ENCODE measurements at places on chromosomes 2 and 18.

DNA sequence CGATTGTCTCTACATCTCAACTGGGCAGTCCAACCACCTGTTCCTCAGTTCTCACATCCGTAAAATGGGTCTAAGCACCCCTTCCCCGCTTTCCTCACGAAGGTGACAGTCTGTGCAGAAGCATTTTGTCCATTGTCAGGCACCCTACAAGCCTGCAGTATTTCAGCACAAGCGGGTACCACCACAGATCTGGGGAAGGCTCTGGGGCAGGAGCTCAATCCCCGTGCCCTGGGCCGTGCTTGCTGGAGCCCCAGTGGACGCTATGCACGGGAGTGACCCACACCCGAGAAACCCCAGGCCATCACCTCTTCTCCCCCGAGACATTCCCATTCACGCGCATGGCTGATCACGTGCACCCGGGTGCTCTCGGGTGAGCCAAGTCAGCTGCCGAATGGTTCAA lies 137.7 kb upstream of the PXDN start:
- DNase-seq: no peak

DNA sequence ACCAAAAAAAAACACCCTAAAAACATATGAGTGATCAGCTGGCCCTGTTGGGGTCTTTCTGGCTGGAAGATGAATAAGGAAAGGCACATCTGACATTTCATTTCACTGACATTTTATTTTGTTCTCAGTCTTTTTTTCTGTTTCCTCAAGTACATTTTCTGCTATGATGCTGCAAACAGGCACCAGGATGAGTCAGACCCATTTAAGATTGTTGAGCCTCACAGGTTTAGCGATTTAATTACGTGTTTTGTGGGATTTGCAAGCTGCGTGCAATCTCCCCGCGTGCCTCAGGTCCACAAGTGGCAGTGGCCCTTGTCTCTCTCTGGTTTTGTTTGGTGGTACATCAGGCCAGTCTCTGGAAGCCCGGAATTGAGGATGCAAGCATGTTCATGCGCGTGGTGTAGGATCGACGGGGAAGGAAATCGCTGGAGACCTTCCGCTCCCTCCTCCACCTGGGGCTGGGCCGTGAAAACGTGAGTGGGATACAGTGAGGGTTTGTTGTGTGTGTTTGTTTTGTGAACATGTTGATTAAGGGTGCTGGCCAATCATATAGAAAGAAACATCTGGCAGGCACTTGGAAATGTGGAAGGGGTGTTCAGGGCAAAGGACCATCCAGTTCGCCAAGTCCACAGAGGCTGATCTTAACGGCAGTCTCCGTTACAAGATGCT lies 120.2 kb upstream of the ZNF516 start:
- no peak for DNase-seq

DNA sequence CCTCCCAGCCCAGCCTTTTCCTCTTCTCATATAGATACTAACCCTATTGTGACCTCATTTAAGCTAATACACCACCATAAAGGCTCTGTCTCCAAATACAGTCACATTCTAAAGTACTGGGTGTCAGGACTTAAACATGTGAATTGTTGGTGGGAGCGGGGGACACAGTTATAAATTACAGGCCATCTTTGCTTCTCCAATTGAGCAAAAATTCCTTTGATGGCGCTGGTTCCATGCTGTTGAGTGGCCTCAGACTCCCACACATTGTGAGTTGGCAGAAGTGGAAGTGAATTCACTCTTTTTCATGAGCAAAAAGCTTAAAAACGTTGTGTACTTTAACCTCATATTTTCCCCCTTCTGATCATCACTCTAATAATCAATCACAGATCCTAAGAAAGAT lies 46.0 kb downstream of the GBX2 start:
- DNase-seq: no peak

DNA sequence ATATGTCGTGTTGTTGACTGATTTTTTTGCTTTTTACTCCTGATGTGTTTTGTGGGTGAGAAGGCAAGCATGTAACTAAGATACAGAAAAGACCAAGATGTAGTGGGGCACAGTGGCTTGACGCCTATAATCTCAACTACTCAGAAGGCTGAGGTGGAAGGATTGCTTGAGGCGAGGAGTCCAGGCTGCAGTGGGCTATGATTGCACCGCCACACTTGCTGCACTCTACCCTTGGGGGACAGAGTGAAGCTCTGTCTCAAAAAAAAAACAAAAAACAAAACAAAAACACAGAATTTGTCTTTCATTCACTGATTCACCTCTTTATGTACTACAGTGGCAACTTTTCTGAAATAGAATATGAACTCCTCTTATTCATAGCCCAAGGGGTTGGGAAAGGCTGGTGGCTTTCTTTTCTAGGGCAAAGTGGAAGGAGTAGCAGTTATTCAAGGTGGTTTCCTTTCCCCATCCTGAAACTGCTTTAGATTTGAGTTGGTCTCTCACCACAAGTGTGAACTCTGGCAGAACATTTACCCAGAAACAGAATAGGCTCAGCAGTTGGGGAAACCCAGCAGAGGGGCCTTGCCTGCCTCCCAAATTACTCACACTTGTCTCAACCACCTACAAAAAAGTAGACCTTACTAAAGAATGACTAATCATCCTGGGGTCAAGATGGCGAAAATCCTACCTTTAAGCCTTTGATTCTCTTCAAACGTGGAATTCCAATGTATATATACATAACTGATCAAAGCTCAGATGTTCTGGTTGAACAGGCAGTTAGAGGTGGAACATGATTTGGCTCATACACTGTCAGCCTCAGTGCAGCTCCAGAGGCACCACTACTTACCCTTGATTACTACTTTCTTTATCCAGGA lies 6.5 kb downstream of the TANK start:
- no peak for DNase-seq

DNA sequence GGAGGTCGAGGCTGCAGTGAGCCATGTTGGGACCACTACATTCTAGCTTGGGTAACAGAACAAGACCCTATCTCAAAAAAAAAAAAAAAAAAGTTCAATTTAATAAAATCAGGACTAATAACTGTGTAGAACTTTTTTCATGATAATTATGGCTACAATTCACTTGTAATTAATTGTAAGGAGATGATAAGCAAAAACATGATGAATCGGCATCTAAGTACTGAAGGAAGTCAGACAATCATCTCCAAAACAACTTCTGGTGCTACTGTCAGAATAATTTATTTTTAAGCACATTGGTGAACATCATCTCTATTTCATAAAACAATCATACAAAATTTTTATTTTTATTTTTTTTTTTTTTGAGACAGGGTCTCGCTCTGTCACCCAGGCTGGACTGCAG lies 9.7 kb upstream of the MTHFD2 start:
- DNase-seq: no peak

DNA sequence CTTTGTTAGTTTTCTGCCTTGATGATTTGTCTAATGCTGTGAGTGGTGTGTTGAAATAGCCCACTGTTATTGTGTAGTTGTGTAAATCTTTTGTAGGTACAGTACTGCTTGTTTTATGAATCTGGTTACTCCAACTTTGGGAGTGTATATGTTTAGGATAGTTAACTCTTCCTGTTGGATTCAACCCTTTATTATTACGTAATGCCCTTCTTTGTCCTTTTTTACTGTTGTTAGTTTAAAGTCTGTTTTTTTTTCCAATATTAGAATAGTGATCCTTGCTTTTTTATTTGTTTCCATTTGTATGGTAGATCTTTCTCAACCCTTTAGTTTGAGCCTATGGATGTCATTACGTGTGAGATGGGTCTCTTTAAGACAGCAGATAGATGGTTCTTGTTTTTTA lies 261.5 kb upstream of the CDH2 start:
- no peak for DNase-seq

GRCh38 chr2:237879991-237880560 lies 20.7 kb downstream of the RAMP1 start:
- no peak for DNase-seq

GRCh38 chr2:43707255-43708015 lies 31.2 kb upstream of the C1GALT1C1L start:
- DNase-seq: no peak

GRCh38 chr18:23398401-23398800 lies 54.7 kb upstream of the RIOK3 start:
- no peak for DNase-seq

GRCh38 chr2:71559828-71560637 lies 106.7 kb downstream of the DYSF start:
- no peak for DNase-seq

DNA sequence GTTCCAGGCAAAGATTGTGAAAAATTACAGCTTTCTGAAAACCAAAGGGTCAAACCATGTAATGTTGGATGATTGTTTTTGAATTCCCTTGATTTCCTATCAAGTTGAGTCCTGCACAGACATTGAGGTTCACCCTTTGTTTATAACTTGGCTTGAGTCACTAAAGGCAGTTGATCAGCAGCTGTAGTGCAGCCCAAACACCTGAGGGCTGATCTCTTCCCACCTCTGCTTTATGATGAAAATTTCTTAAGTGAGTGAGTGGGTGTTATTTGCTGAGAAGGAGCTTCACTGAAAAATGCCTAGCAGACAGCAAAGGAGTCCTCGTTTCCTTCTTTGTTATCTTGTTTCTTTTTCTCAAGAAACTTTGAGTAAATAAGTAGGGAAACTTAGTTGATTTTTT lies 31.9 kb upstream of the BMPR2 start:
- no peak for DNase-seq

DNA sequence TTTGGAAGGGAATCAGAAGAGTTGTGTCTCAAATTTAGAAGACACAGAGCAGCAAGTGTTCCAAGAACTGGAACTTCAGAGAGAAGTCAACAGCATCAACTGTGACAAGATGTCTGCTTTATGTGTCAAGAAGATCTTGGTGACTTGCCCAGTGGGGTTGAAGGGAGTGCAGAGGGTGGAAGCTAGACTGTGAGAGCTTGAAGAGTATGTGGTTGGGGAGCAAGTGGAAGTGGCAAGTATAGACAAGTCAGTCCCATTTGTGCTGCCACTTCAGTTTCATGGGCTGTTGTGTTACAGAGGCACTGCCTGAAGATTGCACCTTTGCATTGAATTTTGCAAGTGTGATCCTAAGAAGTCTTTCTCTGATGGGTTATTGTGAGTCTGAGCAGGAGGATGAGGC lies 68.7 kb upstream of the MC2R start:
- DNase-seq: no peak

DNA sequence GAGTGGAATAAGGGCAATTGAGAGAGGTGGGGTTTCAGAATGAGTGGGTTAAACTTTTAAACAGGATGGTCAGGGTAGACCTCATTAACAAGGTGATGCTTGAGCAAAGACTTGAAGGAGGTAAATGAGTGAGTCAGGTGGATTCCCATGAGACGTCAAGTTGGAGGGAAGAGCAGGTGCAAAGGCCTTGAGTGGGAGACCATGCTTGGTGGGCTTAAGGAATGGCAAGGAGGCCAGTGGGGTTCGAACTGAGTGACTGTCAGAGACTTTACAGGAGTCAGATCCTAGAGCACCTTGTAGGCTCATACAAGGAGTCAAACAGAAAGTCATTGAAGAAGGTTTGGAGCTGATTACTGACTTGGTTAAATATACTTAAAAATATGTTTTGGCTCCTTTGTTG lies 284.1 kb downstream of the CYRIA start:
- DNase-seq: no peak

- DNase-seq: no peak
Observed at GRCh38 chr18:48569139-48569914, 30.5 kb downstream of the CTIF start.

DNA sequence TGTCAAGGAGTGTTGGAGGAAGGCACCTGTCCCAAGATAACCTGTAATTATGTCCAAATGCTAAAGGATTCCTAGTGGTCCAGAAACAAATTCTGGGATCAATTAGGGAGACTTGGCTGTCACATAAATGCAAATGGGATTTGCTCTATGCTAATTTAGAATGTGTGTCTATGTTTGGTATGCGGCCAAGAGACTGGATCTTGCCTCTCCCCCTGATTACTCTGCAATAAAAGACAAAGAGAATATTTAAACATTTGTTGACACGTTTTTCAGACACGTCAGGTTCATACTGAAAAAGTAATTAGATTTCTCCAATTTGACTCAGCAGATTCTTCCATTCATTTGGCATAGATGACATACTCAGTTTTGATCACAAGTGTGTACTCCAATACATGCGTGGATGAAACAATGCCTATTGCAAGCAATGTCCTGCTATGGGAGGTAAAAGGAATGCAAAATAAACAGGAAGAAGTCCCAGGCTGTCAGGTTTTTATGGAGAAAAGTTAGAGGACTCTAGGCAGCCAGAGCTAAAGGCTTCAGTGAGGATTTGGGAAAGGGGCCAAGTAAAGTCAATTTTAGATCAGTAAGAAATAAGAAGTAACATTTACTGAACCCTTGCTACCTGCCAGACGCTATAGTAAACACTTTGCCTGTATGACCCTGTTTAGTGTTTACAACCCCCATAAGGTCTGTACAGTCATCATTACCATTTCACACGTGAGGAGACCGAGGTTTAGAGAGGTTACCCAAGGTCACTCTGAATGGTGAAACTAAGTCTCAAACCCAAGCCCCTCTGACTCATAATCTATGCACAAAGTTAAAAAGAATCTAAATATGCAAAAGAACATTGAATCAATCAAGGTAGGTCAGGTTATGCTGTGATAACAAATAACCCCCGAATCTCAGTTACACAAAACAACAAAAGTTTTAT lies 7.8 kb downstream of the ANTXR1 start:
- no peak for DNase-seq

- no peak for DNase-seq
Observed at GRCh38 chr2:75055820-75056675, 97.6 kb downstream of the POLE4 start.

GRCh38 chr2:12587228-12587627 lies 129.5 kb upstream of the TRIB2 start:
- no peak for DNase-seq

GRCh38 chr18:79613186-79613931 lies 66.2 kb upstream of the CTDP1 start:
- no peak for DNase-seq

GRCh38 chr2:107306881-107307280 lies 420.9 kb upstream of the ST6GAL2 start:
- DNase-seq: no peak

DNA sequence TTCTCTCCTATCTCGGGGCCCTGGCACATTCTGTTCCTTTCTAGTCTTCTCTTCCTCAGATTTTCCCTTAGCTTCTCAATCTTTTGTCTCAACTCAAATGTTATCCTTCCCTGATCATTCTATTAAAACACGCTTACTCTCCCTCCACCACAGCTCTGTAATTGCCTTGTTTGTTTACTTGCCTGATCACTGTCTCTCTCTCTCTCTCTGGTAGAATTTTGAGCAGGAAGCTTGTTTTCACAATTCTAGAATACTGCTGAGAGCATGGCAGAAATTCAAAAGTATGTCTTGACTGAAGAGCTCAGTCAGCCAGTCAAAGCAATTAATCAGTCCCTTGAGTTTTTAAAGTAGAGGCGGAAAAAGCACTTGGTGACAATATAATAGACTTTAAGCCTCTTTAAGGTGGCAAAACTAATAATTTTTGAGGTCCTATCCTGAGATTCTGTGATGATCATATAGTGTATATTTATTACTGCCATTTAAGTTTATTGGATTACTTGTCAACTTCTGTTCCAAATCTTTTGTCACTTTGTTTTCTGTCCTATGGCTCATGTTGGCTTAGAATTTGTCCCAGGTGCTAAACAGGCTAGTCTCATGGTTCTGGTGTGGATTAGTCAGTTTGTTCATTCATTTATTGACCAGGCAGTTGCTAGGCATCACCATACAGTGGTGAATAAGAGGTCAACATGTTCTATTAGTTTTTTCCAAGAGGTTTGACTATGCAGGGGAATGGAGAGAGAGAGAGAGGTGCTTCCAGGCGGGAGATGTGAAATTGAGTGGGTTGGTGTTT lies 2.3 kb downstream of the PSMD1 start:
- no peak for DNase-seq

- no peak for DNase-seq
Observed at GRCh38 chr2:138030459-138030858, 66.2 kb downstream of the HNMT start.
